ENCODE measurements at places on chromosomes 1 and 21. TPM values are rescaled to one million over a fixed set of nuclear protein-coding genes. Genes with fewer than 3 reads are reported as not detected.

The WNT2B gene
- total RNA-seq, result not detected

GRCh38 chr1:3313576-3313950, 140.9 kb upstream of the ARHGEF16 start:
- no peak for DNase-seq
- peaks cover 4% of the 10 kb centered on the region for H3K4me1 ChIP-seq
- no peak overlapping the region for H3K27ac ChIP-seq
- peaks cover 4% of the 10 kb centered on the region for H3K27me3 ChIP-seq

GRCh38 chr1:110390096-110390495, 730 bp downstream of the SLC16A4 start:
- no peaks in the 10 kb centered on the region for H3K4me1 ChIP-seq
- H3K27ac ChIP-seq, result no peak overlapping the region
- peaks cover 17% of the 10 kb centered on the region for H3K36me3 ChIP-seq
- DNase-seq, result no peak
- no peaks in the 10 kb centered on the region for H3K27me3 ChIP-seq

- H3K4me3 ChIP-seq, result no peak overlapping the region
- no peak overlapping the region for H3K27ac ChIP-seq
- H3K4me1 ChIP-seq, result no peaks in the 10 kb centered on the region
- peaks cover 8% of the 10 kb centered on the region for H3K27me3 ChIP-seq
- no peak for DNase-seq
Measured at GRCh38 chr1:38073534-38074301, 27.1 kb upstream of the POU3F1 start.

The ST7L gene
- total RNA-seq, result 12.3 TPM

DNA sequence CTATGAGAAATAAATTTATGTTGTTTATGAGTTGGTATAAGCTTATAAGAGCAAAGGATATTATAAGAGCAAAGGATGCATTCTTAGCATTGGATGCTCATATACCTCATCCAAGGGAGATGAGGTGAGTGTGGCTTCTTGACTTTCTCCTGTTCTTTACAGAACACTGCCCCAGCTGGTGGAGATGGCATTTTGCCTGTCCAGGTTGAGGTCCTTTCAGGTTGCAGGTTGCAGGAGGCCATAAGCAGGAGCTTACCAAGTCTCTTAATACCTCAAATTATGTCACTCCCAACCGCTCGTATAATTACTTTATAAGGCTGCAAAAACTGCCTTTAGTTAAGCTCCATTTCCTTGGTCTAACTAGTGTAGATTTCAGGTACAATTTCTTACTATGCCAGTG, 66.7 kb downstream of the RPE65 start:
- no peaks in the 10 kb centered on the region for H3K4me1 ChIP-seq
- no peak overlapping the region for H3K4me3 ChIP-seq
- H3K27ac ChIP-seq, result no peak overlapping the region
- no peaks in the 10 kb centered on the region for H3K36me3 ChIP-seq
- no peak for DNase-seq

The ANXA9 gene
- total RNA-seq, result not detected

DNA sequence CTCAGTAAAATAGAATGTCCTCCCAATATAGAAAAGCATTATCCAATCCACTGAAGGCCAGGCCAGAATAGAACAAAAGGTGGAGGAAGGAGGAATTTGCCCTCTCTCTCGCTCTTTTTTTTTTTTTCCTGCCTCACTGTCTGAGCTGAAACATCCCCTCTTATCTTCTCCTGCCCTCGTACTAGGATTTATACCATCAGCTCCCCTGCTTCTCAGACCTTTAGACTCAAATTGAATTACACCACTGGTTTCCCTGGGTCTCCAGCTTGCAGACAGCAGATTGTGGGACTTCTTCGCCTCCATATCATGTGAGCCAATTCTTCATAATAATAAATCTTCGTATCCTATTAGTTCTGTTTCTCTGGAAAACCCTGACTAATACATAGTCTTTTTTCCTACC, 4.9 kb upstream of the ZMYM6 start:
- H3K27ac ChIP-seq, result no peak overlapping the region
- H3K27me3 ChIP-seq, result peaks cover 5% of the 10 kb centered on the region
- no peak for DNase-seq
- no peak overlapping the region for H3K4me3 ChIP-seq
- H3K36me3 ChIP-seq, result peaks cover 13% of the 10 kb centered on the region

- no peak for DNase-seq
- no peak overlapping the region for H3K4me3 ChIP-seq
- peaks cover 17% of the 10 kb centered on the region for H3K36me3 ChIP-seq
- H3K4me1 ChIP-seq, result no peaks in the 10 kb centered on the region
- no peaks in the 10 kb centered on the region for H3K27me3 ChIP-seq
Measured at GRCh38 chr1:15724949-15725880, 10.8 kb upstream of the SLC25A34 start.

DNA sequence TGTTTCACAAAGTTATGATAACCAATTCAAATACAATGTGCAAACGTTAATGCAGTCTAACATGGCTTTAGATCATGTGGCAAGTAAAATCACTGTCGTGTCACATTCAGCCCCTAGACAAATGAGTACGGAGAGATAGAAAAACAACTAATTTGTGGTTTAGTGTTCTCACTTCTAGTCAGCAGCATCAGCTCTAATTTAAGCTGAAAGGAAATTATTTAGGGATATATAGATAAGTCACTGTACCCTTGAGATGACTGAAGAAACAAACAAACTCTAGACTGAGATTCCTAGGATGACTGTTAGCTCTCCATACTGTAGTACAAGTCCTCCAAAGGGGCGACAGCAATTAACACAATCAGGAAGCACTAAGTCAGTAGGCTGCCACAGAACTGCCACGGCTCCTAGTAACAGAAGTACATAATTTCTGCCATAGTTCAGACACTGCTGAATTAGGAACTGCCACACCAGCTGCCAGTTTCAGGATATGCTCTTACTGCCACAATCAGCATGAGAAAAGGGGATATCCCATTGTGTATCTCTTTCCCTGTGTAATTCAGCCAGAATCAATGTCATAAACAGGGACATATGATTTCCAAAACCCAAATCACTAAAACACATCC, 150.4 kb upstream of the NEGR1 start:
- H3K36me3 ChIP-seq, result no peaks in the 10 kb centered on the region
- no peaks in the 10 kb centered on the region for H3K4me1 ChIP-seq
- no peak overlapping the region for H3K27ac ChIP-seq

The SYT11 gene
- 11.9 TPM for total RNA-seq

GRCh38 chr1:39539252-39539790, 37.3 kb downstream of the PABPC4 start:
- peak; percentile 66 for DNase-seq
- no peaks in the 10 kb centered on the region for H3K4me1 ChIP-seq
- H3K27me3 ChIP-seq, result no peaks in the 10 kb centered on the region
- H3K36me3 ChIP-seq, result peaks cover 12% of the 10 kb centered on the region

The OR6N1 gene
- total RNA-seq, result not detected

GRCh38 chr1:52571783-52572182, 18.9 kb upstream of the TUT4 start:
- H3K36me3 ChIP-seq, result no peaks in the 10 kb centered on the region
- H3K4me1 ChIP-seq, result peaks cover 14% of the 10 kb centered on the region
- H3K27me3 ChIP-seq, result peaks cover 3% of the 10 kb centered on the region

GRCh38 chr1:51252366-51252765, 16.3 kb downstream of the RNF11 start:
- H3K36me3 ChIP-seq, result peaks cover 2% of the 10 kb centered on the region
- no peak overlapping the region for H3K4me3 ChIP-seq
- H3K4me1 ChIP-seq, result peaks cover 18% of the 10 kb centered on the region
- H3K27ac ChIP-seq, result no peak overlapping the region

The OPRD1 gene
- not detected for total RNA-seq

DNA sequence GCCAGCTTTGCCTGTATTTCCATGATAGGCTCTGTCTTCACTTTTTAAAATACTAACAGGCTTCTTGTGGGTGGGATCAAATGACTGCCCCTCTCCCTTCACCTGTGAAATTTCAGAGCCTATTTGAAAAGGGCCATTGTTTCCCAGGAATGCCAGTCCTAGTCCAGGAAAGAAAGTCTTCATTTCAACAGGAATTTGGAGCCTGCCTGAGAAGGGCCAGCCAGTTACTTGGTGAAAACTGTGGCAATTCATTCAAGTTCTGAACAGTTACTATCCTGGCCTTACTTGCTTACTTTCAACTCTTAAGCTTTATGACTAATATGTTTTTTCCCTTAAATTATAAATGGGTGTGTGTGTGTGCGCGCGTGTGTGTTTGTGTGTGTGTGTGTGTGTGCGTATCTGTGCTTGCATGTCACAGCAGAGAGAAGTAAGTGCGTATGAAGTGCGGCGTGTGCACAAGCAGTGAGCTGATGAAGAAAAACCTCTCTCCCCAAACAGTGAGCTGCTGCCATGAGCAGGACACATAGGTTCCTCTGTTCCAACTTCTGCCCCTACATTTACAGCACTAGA, 67.5 kb upstream of the RNPC3 start:
- no peaks in the 10 kb centered on the region for H3K36me3 ChIP-seq
- H3K27ac ChIP-seq, result no peak overlapping the region
- no peak overlapping the region for H3K4me3 ChIP-seq
- H3K27me3 ChIP-seq, result peaks cover 2% of the 10 kb centered on the region
- H3K4me1 ChIP-seq, result no peaks in the 10 kb centered on the region

DNA sequence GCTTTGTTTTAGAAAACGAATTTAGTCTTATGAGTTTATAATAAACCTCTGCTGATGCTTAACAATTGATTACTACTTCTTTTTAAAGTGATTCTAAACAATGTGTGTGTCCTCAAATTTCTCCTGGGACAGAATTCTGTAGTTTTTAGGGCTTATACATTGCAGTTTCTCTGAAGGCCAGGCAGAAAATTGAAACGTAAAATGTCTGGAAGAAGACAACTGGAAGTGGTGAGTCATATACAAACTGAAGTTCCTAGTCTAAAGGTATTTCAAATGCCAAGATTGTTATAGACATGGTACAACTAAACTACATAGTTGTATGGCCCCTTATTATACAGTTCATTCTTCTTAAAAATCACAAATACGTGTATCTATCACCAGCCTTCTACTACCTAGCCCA, 30.5 kb upstream of the RC3H1 start:
- no peaks in the 10 kb centered on the region for H3K4me1 ChIP-seq
- H3K4me3 ChIP-seq, result no peak overlapping the region
- no peak overlapping the region for H3K27ac ChIP-seq
- no peak for DNase-seq
- H3K36me3 ChIP-seq, result no peaks in the 10 kb centered on the region

DNA sequence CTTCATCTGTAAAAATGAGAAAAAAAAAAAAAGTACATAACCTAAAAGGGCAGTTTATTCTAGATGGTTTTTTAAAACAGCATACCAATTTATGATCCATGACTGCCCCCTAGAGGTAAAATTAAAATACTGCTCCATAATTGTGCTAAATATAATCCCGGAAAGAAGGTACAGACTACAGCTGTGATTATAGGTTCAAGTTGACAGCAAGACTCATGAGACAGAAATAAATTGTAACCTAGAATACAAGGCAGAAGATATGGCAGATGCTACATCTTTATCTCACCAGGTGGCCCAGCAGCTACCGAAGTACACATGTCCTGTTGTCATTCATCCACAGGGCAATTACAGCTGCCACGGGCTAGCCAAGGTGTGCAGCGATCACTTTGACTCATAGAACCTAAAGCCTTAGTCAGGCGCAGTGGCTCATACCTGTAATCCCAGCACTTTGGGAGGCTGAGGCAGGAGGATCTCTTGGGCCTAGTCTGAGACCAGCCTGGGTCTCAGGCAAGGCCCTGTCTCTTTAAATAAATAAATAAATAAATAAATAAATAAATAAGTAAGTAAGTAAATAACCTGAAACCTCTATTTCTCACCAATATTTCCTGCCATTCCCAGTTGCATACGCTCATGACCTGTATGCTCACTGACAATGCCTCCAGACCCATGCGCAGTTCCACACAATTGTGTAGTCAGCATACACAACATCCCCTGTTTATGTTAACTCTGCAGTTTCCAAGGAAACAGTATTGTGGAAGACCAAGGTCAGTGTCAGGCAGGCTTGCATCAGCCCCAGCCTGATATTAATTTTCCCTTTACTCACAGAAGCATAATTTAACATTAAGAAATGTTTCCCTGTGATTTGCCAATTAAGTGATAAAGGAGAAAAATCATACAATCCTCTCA, 18.3 kb upstream of the PPIE start:
- H3K27me3 ChIP-seq, result peaks cover 53% of the 10 kb centered on the region
- H3K36me3 ChIP-seq, result no peaks in the 10 kb centered on the region
- H3K27ac ChIP-seq, result no peak overlapping the region
- no peak for DNase-seq
- H3K4me3 ChIP-seq, result no peak overlapping the region

GRCh38 chr1:30037251-30038118, 685.9 kb downstream of the MATN1 start:
- no peak overlapping the region for H3K4me3 ChIP-seq
- H3K36me3 ChIP-seq, result no peaks in the 10 kb centered on the region
- no peaks in the 10 kb centered on the region for H3K27me3 ChIP-seq
- peak; percentile 13 for DNase-seq
- no peaks in the 10 kb centered on the region for H3K4me1 ChIP-seq
